Choroid plexus epithelial cell (primary cell): ENCODE measurements at places on chromosomes 4 and X.

- DNase-seq: peak; percentile 83
Observed at GRCh38 chr4:19239565-19239964, 1012.1 kb upstream of the SLIT2 start.

DNA sequence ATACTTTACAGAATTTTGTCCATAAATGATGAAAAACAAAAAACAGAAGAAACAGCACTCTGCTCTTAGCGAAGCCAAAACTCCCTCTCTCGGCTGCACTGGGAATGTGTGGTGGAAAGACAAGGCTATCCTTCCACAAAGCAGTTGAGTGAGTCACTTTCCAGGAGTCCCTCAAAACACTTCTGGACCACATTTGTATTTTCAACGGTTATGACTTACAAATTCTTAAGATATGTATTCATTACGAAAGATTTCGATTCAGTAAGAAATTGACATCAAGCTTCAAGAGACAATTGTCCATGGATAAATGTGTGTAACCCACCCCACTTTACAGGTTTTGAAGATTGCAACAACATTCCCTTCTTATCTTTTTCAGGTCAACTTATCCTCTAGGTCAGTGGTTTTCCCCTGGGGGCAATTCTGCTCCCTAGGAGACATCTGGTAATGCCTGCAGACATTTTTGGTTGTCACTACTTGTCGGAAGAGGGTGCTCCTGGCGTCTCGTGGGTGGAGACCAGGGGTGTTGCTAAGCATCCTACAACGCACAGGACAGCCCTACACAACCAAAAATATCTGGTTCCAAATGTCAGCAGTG lies 66.7 kb upstream of the MTNR1A start:
- peak; percentile 93 for DNase-seq

GRCh38 chrX:108582151-108582550 lies 142.5 kb downstream of the COL4A5 start:
- DNase-seq: no peak

GRCh38 chr4:1577822-1578217 lies 106.3 kb downstream of the FAM53A start:
- no peak for DNase-seq

GRCh38 chr4:142396279-142396678 lies 449.8 kb downstream of the INPP4B start:
- DNase-seq: no peak

GRCh38 chrX:110006821-110007375 lies 4.0 kb downstream of the TMEM164 start:
- peak; percentile 13 for DNase-seq

DNA sequence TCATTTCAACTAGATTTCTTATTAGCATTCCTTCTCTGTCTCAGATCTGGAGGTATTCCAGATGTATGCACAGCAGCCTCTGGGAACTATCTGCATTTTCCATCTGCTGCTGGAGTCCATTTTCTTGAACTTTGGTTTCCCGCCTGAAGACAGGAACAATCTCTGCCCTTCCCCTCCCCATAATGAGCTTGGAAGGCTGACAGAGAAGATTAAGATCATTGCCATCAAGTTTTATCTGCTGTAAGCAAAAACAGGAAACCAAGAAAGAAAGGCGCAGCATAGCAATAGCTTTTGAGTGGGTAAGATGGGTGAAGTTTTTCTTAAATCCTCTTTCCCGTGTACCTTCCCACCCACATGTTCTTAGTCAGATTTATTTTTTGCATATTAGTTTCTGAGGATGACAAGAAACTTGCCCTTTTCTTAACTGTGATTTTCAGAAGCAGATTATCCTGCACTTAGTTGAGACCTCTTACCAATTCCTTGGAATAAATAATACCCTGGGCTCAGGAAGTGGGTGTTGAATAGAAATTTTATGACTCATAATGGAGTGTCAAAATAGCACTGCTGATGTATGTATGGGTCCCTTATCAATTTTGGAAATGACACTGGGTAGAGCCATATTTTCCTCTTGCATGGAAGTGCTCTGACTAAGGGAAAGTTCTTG lies 78.3 kb downstream of the CT47B1 start:
- DNase-seq: peak; percentile 28

GRCh38 chrX:111363741-111364140 lies 48.3 kb downstream of the DCX start:
- no peak for DNase-seq

GRCh38 chr4:76772498-76773106 lies 125.3 kb downstream of the SOWAHB start:
- peak; percentile 83 for DNase-seq

DNA sequence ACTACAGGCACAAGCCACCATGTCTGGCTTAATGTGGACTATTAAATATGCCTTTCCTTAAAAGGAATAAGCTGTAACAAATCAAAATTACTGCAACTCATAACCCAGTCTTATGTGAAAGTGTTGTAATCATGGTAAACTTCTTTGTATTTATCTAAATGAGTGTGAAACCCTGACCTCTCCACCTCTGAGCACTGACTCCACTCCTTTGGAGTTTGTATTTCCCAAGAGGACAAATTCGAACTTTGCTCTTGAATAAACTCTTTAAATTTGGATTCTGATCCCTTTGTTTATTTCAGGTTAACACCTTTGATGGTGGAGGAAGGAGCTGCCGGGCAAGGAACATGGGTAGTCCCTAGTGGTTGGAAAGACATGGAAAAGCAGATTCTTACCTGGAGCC lies 48.3 kb upstream of the FAM9A start:
- DNase-seq: peak; percentile 33

GRCh38 chr4:26557164-26557563 lies 26.7 kb upstream of the TBC1D19 start:
- peak; percentile 84 for DNase-seq

DNA sequence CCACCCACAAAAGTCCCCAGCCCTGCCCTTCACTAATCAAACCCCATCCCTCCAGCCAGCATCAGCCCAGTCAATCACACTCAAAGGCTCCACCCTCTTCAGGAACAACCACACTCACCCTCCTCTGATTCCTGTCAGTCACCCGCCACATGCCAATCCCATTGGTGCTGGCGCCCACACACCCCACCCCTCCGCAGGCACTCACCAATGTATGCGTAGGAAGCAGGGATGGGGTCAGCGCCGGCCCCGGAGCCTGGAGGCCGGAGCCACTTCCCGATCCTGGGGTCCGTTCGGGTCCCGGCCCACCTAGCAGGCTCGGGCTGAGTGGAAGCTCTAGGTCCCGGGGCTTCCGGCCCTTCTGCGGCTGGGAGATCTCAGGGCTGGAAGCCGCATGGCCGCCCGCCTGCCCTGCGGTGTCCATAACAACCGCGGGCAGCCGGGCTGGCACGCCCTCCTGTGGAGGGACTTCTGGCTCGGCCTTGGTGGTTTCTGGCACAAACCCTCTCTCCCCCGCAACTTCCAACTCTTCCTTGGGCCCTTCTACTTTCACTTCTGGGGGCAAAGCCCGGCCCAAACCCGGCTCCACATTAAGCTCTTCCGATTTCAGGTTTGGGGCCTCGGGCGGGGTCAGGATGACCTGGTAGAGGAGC lies 7.9 kb upstream of the CFP start:
- DNase-seq: no peak
